ENCODE measurements at places on chromosomes 6 and 20.

DNA sequence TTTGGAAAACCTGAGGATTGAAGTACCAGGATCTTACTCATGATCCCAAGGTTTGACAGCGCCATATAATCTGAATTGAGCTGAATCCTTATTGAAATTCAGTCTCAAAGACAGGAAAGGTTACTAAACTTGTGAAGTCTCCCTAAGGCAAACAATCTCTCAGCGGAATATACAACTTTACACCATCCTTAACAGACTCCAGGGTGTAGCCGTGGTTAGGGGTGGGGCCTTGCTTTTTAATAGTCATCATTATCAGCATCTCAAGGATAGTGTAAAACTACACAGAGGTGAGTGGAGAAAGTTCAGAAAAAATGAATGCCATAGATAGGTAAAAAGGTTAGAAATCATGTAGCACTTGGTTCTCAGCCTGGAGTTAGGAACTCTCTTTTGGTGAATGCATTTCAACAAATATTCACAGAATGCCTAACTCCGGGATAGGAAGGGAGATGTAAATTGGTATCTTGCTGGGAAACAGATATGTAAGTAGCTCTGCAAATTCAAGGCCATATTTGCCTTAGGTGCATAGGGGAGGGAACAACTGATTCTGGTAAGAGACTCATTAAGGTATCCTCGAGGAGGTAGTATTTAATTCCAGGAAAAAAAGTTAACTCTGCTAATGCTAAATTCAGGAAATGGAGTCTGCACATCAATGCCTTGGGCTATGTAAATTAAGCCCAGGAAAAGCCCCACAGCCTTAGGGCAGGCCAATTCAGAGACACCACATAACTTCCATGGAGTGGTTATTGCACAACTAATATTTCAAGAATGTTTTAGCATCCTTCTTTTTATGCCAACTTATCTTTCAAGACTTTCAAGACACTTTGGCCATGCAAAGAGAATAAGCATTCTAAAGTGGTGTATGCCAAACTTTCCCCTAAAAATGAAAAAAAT lies 61.6 kb downstream of the SNAP25 start:
- peak; percentile 30 for DNase-seq

- peak; percentile 11 for DNase-seq
Observed at GRCh38 chr20:51532577-51533191, 9.8 kb downstream of the NFATC2 start.

DNA sequence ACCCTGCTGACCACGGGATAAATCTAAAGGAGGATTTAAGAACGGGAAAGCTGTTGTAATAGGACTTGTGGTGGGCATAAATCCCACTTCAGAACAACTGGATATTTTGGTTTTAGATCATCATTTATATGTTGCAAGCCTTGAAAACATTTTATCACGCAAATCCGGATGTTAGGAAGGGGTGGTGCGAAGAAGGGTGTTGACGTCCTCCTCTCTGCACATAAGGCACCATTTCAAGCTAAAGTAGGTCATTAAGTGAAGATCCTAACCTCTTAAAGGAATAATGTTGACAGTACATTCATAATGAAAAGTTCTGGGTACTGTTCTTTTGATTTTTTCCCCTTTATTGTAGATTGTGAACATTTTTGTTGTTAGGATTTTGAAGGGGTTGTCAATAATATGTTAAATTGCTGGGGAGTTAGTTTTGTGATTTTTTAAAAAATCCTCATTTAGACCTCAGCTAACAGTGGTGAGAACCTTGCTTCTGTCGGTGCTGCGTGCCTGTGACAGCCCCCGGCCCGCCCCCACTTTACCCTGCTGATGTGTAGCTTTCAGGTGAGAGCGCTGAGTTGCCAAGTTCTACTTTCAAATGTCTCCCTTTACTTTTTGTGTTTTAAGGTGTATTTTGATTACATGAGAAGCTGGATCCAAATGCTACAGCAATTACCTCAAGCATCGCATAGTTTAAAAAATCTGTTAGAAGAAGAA lies 88.8 kb downstream of the MAP3K4 start:
- DNase-seq: no peak

- DNase-seq: peak; percentile 94
Observed at GRCh38 chr6:158648682-158649131, 1.1 kb upstream of the SYTL3 start.

- DNase-seq: peak; percentile 75
Observed at GRCh38 chr6:37819802-37820717, 533 bp downstream of the ZFAND3 start.

GRCh38 chr6:1422290-1422689 lies 32.9 kb downstream of the FOXF2 start:
- no peak for DNase-seq

DNA sequence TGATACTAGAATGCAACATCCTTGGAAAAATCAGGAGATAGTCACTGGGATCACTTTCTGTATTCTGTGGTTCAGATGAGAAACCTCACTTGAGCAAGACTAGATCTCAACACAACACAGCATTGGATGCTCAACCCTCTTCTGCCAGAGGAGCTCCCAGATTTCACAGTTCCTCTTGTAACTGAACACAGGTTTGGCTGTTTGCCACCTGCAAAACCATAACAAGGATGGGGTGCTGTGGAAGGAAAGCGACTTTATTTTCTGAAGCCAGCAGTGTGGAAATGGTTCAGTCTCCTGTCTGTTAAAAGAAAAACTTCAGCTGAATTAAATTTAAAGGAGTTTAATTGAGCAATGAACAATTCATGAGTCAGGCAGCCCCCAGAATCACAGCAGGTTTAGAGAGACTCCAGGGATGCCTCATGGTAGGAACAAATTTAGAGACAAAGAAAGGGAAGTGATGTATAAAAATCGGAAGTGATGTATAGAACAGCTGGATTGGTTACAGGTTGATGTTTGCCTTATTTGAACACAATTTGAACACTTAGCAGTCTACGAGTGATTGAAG lies 149.9 kb upstream of the UST start:
- no peak for DNase-seq

GRCh38 chr20:38859070-38859690 lies 53.7 kb downstream of the PPP1R16B start:
- DNase-seq: no peak

GRCh38 chr6:127404133-127404532 lies 55.1 kb downstream of the KIAA0408 start:
- no peak for DNase-seq

- no peak for DNase-seq
Observed at GRCh38 chr6:6458172-6458571, 130.3 kb upstream of the LY86 start.

DNA sequence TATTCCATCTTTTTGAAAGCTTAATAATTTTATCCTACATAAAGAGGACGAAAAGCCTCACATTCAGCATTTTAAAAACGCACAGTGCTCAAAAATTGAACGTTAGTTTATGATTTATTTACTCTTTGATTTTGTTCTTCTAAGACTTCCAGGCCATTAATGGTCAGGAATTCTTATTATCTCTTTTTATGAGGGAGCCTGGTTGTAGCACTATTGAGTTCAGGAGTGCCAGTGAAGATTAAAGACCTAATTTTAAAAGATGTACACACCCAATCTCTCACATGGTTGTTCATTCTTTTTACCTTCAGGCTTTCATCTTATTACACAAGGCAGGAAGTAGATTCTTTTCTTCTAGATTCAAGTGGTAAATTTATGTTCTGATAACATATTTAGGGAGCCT lies 68.6 kb downstream of the HDDC2 start:
- DNase-seq: no peak

- DNase-seq: no peak
Observed at GRCh38 chr20:9082741-9083140, 13.9 kb downstream of the PLCB4 start.

DNA sequence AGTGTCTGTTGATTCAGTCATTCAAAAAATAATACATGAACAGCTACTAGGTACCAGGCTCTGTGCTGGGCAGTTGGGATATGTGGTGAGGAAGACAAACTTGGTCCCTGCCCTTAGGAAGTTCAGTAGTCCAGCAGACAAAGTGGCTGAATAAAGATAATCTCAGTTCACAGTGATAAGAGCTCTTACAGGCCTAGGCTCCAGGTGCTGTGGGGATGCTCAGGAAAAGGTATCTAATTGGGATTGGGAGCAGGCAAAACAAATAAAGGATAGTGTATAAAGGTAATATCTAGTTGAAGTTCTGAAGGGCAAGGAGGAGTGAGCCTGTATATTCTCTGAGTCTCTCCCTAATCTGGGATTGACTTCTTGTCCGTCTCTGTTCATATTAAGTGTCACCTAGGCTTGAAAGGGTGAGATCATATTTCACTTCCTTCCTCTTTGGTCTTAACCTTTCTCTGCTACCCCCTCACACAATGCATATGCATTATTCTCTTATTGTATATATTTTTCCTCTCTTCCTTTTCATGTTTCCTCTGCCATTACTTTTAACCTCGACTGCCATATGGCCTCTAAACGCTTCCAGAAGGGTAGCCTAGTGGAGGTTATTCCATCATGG lies 13.5 kb downstream of the PTPN1 start:
- no peak for DNase-seq

DNA sequence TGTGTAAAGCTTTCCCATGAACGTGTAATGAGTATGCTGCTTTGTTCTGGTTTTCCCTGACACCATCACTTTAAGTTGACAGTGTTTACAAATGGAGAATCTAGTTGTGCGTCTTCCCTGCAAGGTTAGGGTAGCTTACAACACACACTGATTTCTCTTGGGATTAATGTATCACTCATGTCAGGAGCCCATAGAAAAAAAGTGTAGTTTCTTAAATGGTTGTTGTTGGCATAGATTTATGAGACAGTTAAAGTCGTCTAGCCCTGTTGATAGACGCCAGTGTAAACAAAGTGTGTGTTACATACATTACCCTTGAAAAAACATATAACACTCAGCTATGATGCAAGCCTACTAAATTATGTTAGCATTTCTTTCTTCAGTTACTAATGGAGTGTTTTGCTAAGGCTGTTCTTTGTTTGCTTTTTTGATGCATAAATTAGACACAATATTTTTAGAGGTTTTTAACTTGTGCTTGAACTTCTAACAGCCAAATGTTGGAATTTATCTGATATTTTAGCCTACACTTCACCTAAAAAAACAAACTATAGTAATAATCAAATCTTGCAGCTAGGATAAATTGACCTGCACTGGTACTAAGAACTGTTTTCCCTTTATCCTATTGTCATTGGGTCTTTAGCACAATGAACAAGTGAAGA lies 88.6 kb downstream of the RNF217 start:
- DNase-seq: no peak

GRCh38 chr20:9015984-9016324 lies 52.9 kb upstream of the PLCB4 start:
- peak; percentile 44 for DNase-seq

DNA sequence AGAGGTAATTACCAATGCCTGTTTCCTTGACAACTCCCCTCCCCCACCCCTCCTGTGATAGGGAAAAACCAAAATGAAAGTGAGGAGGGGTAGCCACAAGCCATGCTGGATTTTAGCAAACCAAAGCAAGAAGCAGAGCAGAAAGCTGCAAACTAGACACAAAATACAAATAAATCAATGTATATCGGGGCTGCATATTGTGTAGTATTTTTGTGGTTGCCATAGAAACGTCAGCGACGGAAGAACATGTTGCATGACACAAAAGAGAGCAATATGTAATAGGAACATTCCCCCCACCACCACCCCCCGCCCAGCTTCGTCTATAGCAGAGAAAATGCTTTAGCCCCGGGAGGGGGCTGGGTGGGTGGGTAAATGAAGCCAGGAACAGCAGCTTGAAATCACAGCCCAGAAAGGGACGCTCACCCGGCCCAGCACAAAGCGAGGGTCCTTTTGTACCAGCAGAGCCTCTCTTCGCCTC lies 548 bp downstream of the AGPAT4 start:
- peak; percentile 39 for DNase-seq

DNA sequence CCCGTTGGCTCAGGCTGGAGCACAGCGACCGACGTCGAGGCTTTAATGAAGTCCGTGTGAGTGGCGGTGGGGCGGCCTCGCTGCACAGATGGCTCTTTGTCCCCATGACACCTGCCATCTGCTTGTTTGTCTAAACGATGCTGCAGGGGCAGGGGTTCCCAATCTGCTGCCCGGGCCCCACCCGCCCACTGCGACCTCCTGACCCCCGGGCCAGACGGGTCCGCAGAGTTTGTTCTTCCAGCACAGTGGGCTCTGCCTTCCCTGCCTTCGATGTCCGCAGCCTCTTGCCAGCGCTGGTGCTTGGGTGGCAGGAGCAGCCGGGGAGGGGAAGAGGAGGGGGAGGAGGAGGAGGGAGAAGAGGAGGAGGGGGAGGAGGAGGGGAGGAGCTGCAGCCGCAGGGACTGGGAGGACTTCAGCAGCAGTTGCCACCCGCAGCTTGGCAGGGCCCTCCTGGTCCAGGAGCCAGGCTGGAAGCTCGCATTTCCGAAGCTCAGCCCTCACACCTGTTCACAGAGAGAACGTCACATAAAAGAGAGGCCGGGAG lies 210.0 kb downstream of the DLL1 start:
- DNase-seq: no peak

DNA sequence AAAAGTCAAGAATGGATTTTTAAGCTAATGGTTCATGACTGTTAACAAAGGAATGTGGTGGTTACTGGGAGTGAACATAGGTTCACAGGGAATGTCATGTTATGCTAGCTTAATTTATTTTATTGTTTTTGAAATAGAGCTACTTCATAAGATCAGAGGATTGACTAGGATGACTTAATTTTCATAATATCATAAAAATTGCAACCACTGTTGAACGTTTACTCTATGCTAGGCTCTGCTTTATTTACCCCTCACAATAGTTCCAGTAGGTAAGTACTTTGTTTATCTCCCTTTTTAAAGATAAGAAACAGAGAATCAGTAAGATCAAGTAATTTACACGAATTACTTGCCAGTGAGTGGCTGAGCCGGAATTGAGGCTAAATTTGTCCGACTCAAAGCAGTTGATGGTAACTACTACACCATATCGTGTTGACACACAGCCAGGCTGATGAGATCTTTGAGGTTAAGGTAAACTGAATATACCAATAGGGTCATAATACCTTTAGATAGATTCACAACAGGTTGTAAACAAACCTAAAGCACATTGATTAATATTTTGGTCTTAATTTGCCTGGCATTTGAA lies 194.6 kb upstream of the CITED2 start:
- DNase-seq: peak; percentile 85

GRCh38 chr6:166341977-166342348 lies 382 bp downstream of the SFT2D1 start:
- DNase-seq: peak; percentile 23

DNA sequence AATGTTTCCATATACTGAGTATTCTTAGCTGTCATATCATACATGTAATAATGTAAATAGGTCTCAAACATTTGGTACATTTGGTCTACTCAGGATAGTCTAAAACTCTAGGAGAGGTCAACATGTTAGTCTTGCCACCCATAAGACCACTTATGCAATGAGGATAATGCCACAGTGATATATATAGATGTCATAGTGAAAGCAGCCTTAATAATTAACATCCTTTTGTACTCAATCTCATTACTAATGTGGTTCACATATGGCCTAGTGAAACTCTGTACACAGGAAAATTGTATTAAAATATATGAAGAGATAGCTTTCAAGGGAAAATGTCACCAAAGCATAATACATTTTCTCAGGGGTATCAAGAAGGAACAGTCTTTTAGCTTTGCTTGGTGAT lies 577.9 kb downstream of the TFAP2B start:
- DNase-seq: no peak

- DNase-seq: no peak
Observed at GRCh38 chr6:3228771-3229565, 1.5 kb upstream of the TUBB2B start.

Measured in fibroblast of the aortic adventitia (primary cell).